ENCODE measurements at places on chromosomes 6 and 20.

DNA sequence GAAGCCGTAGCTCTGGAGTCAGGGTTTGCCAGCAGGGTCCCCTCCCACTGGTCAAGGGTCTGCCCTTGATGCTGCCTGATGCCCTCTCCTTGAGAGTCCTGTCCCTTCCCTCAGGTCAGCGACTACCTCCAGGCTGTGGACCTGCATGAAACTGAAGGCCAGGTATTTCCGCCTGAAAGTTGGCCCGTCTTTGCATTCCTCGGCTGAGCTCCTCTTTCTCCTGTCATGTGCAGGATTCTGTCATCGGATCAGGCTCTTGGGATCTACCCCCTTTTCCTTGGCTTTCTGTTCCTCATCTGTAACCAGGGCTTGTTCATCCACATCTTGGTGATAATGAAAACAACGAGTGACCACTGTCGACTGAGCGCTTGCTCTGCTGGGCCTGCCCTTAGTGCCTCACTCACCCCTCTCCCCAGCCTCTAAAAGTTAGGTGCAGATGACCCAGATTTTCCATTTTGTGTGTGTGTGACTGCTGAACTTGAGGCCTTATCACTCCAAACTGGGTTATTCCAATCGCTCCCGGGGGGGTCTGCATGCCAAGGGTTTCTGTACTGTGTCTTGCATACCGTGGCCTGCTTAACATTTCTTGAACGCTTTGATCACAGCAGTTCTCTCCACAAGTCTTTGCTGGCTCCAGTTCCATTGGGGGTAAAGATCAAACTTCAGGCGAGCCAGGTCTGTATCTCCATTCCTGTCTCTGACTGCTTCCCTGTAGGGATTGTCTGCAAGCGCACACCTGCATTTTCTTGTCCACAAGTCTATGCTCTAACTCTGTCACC lies 81.6 kb downstream of the DTD1 start:
- no peak for DNase-seq

GRCh38 chr6:17149571-17149970 lies 47.7 kb downstream of the STMND1 start:
- no peak for DNase-seq

- no peak for DNase-seq
These were observed 330.6 kb upstream of the MARCKS start for GRCh38 chr6:113526553-113526952.

- no peak for DNase-seq
These were observed 40.0 kb downstream of the ALDH8A1 start for GRCh38 chr6:134909701-134910592.

GRCh38 chr6:101799531-101799930 lies 406.0 kb downstream of the GRIK2 start:
- DNase-seq: no peak

DNA sequence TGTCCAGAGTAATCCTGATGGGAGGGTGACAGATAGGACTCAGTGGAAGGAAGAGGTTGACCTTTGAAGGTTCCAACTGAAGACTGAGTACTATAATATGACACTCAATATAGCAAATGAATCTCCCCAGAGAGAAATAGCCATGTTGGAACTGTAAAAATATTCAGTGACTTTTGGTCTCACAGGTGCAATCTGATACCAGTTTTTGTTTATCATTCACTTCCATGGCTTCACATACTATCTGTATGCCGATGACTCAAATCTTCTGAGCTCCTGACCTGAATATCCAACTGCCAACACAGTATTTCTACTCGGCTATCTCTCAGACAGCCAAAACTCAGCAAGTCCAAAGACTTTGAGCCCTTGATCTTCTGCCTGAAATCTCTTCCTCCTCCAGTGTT lies 21.8 kb upstream of the PKHD1 start:
- DNase-seq: no peak

DNA sequence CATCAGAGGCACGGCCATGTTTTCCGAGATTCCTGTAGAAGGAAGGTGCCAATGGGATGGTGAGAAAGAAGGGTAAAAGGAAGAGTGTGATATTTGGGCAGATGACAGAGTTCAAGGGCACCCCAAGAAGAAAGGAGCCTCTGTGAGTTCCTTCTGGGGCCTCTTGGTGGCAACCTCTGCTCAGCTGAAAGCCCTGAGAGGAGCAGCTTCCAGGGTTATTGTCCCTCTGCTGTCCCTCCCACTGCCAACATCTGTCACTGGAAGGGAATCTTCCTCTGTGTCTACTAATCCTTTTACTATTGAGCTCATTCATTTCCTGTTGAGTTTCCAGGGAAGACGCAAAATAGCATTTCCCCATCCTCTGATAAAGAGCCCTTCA lies 40.0 kb upstream of the KCNK16 start:
- no peak for DNase-seq

DNA sequence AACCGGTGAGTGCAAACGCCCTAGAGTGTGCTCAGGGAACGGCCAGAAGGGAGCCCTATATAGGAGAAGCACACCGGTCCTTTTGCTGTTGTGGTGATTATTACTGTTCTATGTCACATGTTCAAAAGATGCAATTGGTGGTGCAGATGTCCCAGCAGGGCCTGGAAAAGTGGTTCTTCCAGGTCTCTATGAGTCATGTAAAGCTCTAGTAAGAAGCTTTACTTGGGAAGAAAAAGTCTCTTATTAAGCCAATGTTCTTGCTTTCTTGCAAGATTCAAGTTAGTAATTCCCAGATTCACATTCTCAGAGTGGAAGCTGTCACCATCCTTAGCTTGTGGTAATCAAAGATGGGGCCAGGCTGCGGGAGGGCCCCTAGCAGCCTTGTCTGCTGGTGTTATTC lies 23.3 kb downstream of the EDN3 start:
- no peak for DNase-seq

- no peak for DNase-seq
These were observed 58.0 kb downstream of the TBXT start for GRCh38 chr6:166109608-166110007.

- peak; percentile 81 for DNase-seq
These were observed at the start of gene USP49 for GRCh38 chr6:41895300-41896233. TSS of gene USP49 (minus strand) at chr6:41895375. CDS start at chr6:41806983, 88,392 bp downstream.

GRCh38 chr6:81777586-81778268 lies 25.2 kb upstream of the TENT5A start:
- DNase-seq: no peak

DNA sequence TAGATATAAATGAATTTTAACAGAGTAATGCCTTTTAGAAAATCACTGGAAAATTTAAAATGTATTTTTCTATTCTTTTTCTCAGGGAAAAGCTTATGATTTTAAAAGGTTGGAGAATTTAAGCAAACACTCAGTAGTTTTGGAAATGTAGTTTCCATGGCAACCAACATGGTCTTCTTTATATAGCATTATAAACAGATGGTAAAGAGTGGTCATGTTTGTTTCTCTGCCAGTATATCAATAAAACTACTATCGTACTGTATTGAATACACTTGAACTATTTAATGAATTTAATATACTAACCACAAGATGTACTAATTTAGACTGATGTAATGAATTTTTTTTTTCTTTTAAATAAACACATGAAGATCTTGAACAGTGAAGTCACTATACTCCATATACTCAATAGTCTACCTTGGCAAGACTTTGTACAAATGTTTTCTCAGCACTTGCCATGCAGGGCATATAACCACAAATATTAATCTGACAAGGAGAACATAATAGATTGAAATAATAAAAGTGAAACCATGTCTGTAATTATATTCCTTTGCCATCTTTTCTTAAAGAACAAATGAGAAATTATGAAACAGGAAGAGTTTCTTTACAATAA lies 105.5 kb downstream of the PDSS2 start:
- no peak for DNase-seq

- DNase-seq: no peak
These were observed 212.2 kb downstream of the ARHGAP18 start for GRCh38 chr6:129497481-129498441.

DNA sequence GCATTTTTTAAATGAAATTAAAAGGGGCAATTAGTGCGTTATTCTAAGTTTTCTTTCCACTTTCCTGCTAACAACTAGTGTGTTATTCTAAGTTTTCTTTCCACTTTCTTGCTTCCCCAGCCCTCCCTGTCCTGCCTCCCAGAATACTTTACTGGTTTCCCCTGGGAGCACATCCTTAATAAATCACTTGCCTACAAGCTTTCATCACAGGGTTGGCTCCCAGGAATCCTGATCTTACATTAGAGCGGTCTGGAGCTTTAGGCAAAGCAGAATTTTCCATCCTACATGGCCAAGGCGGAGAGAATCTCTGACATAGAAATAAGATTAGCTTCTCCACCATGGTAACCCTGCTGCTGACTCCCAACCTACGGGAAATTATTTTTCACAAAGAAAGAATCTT lies 150.4 kb downstream of the BFSP1 start:
- DNase-seq: no peak

DNA sequence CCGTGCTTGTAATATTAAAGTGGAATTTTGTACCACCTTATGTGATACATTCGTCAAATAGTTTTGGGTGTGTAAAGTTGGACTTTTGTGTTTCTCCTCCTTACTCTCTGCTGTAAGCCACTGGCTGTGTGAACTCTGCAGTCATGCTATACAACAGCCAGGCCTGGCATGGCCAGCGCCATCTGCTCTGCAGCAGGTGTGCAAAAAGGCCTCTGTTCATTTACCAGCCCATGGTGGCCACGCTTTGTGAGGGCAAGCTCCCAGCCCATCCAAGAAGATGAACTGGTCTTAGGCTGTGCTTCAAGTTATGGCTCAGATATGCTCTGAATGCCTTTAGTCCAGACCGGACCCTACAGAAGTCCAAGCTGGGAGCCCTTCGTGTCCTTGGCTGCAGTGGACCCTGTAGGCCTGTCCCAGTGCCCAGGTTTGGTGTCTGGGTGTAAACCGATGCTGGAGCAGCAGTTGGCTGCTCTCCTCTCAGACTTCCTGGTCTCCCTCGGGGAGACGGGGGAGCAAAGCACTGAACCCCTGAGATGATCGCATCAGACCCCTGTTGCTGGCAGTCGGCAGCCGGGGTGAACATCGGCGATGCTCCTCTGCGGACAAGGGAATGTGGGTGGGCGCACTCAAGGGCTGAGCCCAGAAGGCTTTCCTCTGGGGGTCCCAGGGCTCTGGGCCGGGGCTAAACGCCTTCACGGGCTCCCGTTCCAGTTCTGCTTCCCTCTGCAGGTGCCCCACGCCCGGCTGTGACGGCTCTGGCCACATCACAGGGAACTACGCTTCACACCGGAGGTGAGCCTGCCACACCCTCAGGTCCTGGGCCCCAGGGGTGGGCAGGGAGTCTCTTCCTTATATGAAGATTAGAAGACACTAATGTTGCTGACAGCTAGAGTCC lies 28.6 kb upstream of the PCMTD2 start:
- no peak for DNase-seq

DNA sequence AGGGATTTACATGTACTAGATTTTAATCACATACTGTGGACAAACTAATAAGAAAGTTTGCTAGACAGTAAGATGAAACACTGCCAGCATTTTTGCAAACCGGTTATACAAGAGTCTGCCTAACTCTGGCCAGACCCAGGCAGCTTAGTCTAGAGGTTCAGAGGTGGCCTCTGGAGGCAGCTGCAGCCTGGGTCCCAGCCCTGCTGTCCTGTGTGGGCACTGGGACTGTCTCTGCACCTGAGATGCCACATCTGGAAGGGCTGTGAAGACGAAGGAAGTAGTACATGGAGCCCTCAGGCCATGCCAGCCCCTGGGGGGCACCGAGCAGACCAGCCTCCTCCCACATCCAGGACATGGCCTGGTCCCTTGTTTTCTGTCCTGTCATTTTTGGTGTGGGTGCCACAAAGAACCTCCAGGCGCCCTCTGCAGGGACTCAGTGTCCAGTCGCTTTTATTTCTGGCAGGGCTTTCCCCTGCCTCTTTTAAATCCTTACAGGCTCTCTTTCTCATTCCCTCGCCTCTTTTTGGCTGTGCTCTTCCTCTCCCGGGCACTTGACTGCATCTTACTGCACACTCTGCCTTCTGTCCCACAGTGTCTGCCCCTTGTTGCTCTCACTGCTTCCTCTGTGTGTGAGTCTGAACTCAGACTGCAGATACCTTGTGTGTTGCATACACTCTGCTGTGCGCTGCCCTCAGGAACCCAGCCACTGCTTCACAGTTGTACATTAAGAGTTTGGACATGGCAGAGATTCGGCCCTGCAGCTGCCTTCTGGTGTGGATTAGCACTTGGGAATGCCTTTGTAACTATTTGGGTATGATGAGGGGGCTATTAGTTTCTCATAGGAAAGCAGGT lies 216.7 kb downstream of the ZDHHC14 start:
- DNase-seq: peak; percentile 44

- DNase-seq: no peak
These were observed 968 bp upstream of the CCN5 start for GRCh38 chr20:44714102-44714700.

DNA sequence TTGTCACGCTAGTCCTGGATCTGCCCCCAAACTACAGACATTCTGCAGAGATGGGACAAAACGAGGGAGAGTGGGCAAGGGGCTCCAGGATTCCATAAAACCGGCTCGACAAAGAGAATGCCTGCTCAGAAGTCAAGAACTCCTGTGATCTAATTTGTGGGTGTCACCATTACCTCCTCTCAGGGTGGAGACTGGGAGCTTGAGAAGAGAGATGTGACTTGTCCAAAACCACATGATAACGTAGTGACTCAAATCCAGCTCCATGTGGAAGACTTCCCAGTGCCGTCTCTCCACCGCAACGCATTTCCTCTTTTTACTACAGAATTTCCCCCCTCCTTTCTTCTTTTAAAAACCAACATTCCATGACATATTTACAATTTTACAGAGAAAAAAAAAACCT lies 44.3 kb downstream of the TRERF1 start:
- DNase-seq: peak; percentile 54

GRCh38 chr20:23601715-23602114 lies 4.0 kb downstream of the CST9 start:
- peak; percentile 30 for DNase-seq

DNA sequence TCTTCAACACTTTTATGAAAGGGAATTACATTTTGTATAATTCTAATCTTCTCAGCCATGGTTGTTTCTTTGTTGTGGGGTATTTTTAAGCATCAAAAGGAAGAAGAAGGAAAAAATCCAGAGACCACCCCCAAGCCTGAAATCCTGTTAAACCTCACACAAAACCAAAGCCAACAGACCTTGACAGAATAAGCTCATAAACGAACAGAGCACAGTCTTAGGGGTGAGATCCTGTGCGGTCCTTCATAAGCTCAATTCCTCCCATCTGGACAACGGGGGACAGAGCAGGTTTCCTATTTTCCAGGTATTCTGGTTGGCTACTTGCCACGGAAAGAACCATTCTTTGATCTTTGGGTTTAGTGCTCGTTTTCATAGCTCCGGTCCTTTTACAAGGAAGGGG lies 151.3 kb upstream of the SULF2 start:
- no peak for DNase-seq

DNA sequence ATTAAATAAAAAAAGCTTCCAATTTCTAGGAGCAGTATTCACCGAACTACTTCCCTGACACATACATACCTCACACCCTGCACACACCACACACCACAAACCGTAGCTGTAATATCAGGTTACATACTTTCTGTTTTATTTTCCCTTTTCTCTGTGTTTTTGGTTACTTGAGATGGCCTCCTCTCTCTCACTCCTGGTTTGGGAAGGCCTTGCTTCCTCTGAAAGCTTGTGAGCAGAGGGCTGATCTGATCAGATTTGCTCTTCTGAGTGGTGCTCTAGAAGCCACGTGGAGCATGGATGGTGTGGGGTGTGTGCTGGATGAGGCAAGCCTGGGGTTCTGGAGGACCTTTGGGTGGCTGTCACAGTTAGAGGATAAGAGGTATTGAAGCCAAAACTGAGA lies 20.9 kb downstream of the UTRN start:
- DNase-seq: peak; percentile 43

- no peak for DNase-seq
These were observed 24.0 kb downstream of the RRBP1 start for GRCh38 chr20:17657898-17658647.

GRCh38 chr6:77880501-77880900 lies 227.7 kb downstream of the MEI4 start:
- DNase-seq: no peak

GRCh38 chr6:8658416-8658815 lies 223.1 kb upstream of the SLC35B3 start:
- no peak for DNase-seq

- no peak for DNase-seq
These were observed 198.6 kb downstream of the CDKAL1 start for GRCh38 chr6:20732896-20733295.
